ENCODE measurements at places on chromosomes 7 and 10. TPM values are rescaled to one million over a fixed set of nuclear protein-coding genes. Genes with fewer than 3 reads are reported as not detected.
A peak's percentile ranks its signal among the peaks of the same experiment; 100 is the strongest.

The ZNF727 gene
- not detected for total RNA-seq

The CFAP43 gene
- 0.25 TPM for total RNA-seq

The TNS3 gene
- 33.3 TPM for total RNA-seq

The EPHA1 gene
- 1.2 TPM for total RNA-seq

GRCh38 chr7:129522088-129522970 lies 20.0 kb downstream of the SMKR1 start:
- H3K4me3 ChIP-seq = no peak overlapping the region
- no peak overlapping the region for H3K27ac ChIP-seq
- peaks cover 6% of the 10 kb centered on the region for H3K36me3 ChIP-seq
- no peak for DNase-seq
- no peaks in the 10 kb centered on the region for H3K27me3 ChIP-seq
- H3K4me1 ChIP-seq = peaks cover 18% of the 10 kb centered on the region

DNA sequence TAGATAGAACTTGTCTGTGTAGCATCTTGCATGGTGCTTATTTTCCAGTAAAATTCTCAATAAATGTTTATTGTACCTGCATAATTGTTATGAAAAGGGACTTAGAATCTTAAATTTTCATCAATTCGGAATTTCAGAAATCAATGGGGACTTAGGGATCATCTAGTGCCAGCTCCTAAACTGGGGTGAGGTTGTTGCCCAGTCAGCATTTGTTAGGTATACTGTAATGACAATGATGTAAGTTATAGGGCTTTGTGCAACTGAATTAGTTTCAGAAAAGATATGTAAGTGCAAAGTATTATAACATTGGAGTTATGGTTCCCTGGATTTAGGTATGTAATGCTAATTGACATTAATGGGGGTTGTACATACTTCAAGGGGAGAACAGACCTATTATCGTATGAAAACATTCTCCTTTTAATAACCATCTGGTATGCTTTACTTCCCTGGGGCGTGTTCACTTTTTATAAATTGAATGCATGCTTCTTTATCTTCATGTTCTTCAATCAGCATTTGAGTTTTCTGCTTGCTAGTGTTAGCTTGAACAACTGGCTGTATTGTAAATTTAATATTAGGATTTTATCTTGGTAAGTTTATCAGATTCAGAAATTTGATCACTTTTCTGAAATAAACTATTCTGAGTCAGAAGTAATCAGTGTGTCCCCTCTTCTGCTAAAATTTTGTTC lies 270.3 kb downstream of the BBS9 start:
- H3K4me3 ChIP-seq = no peak overlapping the region
- H3K4me1 ChIP-seq = no peaks in the 10 kb centered on the region
- H3K36me3 ChIP-seq = peaks cover 5% of the 10 kb centered on the region
- no peak overlapping the region for H3K27ac ChIP-seq

DNA sequence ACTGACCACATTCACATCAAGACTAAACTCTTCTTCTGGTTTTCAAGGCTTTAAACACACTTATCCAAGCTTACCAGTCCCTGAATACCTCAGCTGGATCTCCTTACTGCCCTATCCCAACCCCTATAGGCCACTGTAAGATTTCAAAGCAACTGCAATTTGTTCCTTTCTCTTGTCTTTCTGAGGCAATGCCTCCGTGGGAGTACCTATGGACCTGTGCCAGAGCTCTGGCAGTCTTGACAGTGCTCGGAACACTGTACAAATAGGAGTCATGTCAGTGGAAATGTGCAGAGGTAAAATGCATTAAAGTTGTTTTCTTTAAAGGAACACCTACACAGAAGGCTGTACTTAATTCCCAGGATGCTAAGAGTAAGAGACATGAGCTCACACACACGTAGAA lies 124.7 kb downstream of the CNOT4 start:
- no peaks in the 10 kb centered on the region for H3K36me3 ChIP-seq
- no peak overlapping the region for H3K4me3 ChIP-seq
- no peaks in the 10 kb centered on the region for H3K27me3 ChIP-seq

The FOXI2 gene
- total RNA-seq = not detected

- DNase-seq = no peak
- no peaks in the 10 kb centered on the region for H3K4me1 ChIP-seq
- H3K36me3 ChIP-seq = no peaks in the 10 kb centered on the region
- no peak overlapping the region for H3K4me3 ChIP-seq
These were observed 47.9 kb downstream of the MRC1 start for GRCh38 chr10:17857040-17857439.

The HHEX gene
- total RNA-seq = 0.19 TPM

DNA sequence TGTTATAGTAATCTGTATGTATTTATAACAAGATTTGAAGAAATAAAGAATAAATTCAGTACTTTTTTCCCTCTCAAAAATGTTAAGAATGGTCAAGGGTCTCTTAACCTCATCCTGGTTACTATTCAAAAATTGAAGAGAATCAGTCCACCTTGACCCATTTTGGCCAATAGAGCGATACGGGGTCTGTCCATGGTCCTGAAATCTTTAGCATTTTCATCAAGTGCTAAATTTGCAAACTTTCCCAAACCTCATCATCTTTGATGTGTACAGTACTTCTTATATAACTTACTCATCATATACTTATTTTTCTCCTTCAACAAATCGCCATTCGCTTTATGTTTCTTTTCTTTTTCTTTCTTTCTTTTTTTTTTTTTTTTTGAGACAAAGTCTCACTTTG lies 23.6 kb downstream of the TMEM178B start:
- H3K36me3 ChIP-seq = no peaks in the 10 kb centered on the region
- H3K4me3 ChIP-seq = no peak overlapping the region
- no peaks in the 10 kb centered on the region for H3K27me3 ChIP-seq

The ARHGAP19 gene
- total RNA-seq = 10.6 TPM

DNA sequence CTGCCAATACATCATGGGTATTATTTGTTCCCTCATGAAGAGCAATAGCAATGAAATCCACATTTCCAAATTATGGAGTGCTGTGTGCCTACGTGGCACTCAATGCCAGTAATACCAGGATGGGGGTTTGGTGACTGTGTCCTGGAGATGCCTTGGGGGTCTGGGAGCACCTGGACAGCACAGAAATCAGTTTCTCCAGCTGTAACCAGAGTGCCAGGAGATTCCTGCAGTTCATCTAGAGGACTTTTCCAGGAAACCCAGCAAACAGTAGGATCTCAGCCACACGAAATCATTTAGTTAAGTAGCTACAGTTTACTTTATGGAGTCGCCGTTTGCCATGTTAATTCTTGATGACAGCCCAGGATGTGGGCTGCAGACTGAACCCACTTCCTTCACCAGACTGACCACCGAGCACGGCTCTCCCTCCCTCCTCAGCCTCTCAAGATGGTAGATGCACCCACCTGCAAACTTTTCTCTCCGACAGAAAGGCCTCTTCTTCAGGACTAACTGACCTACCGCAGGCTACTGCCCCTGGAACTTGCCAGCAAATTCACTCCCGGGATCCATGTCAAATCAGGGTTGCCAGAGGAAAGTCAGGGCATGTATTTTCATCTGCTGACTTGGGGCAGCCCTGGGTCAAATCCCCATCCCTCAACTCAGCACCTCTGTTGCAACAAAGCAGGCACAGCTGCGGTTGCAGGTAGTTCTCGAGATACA lies 30.3 kb downstream of the MKI67 start:
- peaks cover 6% of the 10 kb centered on the region for H3K36me3 ChIP-seq
- no peak overlapping the region for H3K4me3 ChIP-seq
- no peak for DNase-seq
- H3K27ac ChIP-seq = no peak overlapping the region
- H3K27me3 ChIP-seq = no peaks in the 10 kb centered on the region
- peaks cover 6% of the 10 kb centered on the region for H3K4me1 ChIP-seq

- H3K4me1 ChIP-seq = peaks cover 14% of the 10 kb centered on the region
- H3K27ac ChIP-seq = peak overlapping the region; percentile 97
- no peaks in the 10 kb centered on the region for H3K36me3 ChIP-seq
These were observed 93.2 kb upstream of the KIF5B start for GRCh38 chr10:32149252-32149955.

The ZNHIT1 gene
- 63.9 TPM for total RNA-seq

The COL28A1 gene
- total RNA-seq = 0.29 TPM
